Erythroblast (primary cell): ENCODE measurements at places on chromosomes 13 and 19.

DNA sequence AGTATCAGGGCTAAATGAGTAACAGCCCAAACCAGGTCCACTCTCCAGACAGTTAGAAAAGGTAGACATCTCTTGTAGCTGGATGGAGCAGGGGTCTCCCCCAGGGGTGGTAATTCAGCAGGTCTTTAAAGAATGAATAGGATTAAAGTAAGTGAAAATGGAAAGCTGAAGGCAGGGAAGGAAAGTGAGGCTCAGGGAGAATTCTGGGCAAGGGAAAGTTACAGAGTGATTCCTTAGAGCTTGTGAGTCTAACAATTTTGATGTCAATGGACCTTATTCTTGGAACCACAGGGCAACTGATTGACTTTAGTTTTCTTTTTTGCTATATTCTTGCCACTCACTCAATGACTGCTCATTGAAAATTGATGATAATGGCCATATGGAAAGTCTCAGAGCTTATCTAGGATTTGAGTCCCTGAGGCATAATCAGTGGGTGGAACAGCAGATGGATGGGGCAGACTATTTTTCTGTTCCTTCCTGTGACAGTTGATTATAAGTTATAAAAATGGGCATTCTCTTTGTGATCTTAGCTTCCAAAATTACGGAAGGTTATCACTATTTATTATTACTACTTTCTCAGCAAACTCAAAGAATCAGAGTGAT is 76.9 kb downstream of the LRCH1 start:
- DNase-seq = peak; percentile 55

GRCh38 chr13:33528896-33529295 is 243.3 kb upstream of the STARD13 start:
- DNase-seq = no peak

DNA sequence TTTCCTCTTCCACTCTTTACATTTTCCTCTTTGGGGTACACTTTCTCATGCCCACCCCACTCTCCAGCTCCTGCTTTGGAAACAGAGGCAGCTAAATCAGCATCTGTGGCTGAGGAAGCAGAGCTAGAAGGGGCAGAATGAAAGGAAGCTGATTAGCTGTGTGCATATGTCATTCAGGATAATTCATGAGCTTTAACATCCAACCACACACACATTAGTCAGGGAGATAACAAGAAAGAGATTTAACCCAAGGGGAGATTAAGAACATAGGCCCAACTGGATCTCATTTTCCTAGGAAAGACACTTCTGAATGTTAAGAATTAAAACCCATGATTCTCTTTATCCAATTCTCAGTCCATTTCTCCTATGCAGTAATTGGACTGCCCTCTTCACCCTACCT is 405.5 kb downstream of the TBC1D4 start:
- no peak for DNase-seq

GRCh38 chr19:54096617-54097106 is 3.9 kb downstream of the OSCAR start:
- DNase-seq = no peak

DNA sequence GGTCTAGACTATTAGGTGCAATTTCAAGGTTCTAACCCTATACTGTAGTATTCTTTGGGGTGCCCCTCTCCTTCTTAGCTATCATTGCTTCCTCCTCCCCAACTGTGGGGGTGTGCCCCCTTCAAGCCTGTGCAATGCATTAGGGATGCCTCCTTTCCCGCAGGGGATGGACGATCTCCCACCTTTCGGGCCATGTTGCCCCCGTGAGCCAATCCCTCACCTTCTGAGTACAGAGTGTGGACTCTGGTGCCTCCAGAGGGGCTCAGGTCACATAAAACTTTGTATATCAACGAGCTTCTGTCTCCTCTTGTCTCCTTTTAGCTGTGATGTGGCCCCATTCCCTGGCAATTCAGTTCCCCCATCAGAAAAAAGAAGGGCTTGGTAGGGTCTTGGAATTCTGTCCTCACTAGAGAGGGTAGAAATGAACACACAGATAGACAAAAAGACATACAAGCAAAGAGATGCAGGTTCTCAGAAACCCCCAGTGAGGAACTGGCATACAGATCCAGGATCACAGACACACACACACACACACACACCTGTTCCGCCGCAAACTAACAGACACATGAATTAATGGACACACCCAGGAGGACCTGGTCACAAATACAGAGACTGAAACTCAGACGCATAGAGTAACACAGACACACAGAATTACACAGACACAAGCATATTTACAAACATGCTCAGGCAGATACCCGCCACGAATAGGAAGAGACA is 2.5 kb upstream of the HNRNPUL1 start:
- DNase-seq = no peak

GRCh38 chr19:10760273-10760944 is 42.5 kb downstream of the DNM2 start:
- DNase-seq = no peak

GRCh38 chr13:70090036-70090723 is 17.4 kb upstream of the ATXN8OS start:
- no peak for DNase-seq

DNA sequence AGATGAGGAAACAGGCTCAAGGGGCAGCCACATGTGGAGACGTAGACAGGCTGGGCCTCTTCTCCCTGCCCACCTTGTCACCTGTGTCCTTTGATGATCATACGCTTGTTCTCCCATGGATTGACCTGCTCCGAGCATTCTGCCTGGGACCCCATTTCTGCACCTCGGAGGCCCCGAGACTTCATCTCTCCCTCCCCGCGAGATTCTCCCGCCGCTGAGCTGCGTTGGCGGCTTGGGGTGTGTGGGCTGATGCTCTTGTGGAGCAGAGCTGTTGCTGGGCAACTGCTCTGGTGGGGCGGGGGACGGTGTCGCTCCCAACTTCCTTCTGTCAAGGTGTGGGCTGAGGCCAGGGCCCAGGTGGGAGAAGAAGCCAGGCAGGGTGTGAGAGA is 22.1 kb downstream of the MAST3 start:
- no peak for DNase-seq

DNA sequence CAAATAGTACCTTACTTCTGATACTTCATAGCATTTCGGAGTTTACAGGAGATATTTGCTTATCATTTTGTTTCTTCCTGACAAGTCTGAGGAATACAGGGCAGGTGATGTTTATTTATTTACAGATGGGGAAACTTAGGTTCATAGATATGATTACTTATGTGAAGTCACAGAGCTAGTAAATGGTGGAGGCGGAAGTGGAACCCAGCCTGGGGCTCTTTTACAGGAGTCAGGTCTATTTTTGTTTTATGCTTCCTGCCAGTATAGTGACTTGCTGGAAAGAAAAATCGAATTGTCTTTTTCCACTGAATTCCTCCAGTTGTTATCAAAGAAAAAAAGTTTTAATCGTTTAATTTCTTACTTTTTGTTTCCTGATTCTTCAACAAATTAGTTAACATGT is 66.5 kb downstream of the DGKH start:
- DNase-seq = no peak

- DNase-seq = no peak
These were observed 102.6 kb upstream of the SLC7A1 start for GRCh38 chr13:29698106-29698505.

- DNase-seq = no peak
These were observed 33.3 kb downstream of the MCF2L start for GRCh38 chr13:113002206-113002912.

DNA sequence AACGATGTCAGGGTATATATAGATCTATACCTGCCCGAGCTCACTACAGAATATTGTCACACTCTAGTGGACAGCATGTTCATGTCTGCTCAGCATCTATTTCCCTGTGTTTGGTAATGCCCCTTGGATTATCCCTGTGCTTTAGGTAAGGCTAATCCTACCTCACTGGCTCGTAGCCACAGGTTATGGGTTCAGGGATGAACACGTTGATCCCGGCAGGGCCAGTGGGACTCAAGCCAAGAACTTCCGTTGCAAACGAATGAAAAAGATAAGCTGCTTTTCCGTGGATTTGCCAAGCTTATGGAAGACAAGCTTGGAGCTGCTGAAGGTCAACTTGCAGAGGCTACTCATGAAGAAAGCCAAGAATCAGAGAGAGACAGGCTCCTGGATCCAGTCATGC is 400.0 kb upstream of the TSHZ3 start:
- no peak for DNase-seq

GRCh38 chr13:86710896-86711295 is 911.7 kb upstream of the SLITRK6 start:
- DNase-seq = no peak

DNA sequence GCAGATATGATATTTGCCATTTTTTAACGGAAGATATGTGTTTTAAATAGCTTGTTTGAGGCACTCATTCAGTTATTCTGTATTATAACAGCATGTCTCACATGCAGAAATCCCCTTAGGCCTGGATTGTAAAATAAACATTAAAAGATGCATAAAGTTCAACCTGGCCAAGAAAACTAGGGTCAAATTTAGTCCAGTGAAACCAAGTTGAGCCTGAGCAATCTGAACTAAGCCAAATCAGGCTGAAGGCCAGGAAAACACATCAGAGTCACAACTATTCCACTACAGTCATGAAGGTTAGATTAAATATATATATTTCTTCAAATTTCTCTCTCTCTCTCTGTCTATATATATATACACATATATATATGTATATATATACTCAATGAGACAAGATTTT is 504.8 kb downstream of the SLITRK1 start:
- no peak for DNase-seq

DNA sequence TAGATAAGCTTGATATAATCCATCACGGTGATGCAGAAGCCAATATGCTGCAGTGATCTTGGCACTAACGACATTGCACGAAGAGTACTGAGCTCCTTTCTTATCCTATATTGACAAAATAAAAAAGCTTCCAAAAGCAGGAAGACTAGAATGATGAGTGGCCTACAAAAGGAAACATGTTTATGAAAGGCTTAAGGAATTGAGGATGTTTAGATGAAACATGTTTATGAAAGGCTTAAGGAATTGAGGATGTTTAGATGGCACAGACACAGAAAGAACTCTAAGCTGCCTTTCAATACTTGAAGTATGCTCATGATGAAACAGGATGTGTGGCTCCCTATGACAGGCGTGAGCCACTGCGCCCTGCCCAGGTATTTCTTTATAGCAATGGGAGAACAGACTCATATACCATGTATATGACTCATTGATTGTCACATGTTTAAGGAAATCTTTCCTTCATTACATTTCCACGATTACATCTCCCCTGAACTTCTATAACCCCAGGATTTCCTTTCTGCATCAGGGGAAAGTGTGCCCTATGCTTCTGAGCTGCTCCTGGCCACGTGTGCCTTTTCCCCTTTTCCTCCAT is 690.8 kb upstream of the ARGLU1 start:
- DNase-seq = no peak

DNA sequence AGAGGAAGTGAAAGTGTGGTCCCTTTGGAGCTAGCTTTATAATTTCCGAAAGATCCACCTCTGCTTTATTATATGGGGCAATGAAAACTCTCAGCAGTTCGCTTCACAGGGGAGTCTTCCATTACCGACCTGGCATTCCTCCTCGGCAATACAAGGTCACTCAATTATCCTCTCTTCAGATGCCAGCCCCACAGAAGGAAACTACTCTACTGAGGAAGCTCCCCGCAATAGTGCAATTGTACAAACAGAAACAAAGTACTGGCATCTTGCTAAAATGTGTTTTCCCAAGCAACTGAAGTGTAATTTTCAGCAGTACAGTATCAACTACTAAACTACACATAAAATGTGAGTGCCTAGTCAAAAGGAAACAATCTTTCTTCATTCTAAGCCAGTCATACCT is 702.0 kb downstream of the PCDH9 start:
- DNase-seq = no peak

DNA sequence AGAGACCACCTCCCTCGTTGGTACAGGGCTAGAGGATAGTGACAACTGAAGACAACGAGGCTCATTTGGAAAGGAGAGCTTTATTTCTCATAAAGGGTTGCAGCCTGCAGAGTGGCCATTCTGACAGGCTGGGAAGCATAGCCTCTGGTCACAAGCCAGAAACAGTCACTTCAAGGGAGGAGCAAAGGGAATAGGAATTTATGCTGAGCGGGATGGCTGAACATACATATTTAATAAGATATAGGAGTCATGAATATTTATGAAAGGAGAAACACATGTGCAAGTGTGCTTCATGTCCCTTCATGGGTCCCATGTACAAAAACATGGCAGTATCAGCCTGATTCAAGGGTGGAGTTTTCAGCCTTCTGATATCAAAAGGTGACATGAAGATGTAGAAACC is 27.1 kb upstream of the URI1 start:
- no peak for DNase-seq

- DNase-seq = no peak
These were observed at the start of gene GRK1 for GRCh38 chr13:113666951-113667701. Gene GRK1, plus strand, starts transcription at chr13:113667219. Its CDS starts 168 bp downstream, at chr13:113667387.

- DNase-seq = no peak
These were observed 49.5 kb upstream of the GPR12 start for GRCh38 chr13:26810095-26810494.

DNA sequence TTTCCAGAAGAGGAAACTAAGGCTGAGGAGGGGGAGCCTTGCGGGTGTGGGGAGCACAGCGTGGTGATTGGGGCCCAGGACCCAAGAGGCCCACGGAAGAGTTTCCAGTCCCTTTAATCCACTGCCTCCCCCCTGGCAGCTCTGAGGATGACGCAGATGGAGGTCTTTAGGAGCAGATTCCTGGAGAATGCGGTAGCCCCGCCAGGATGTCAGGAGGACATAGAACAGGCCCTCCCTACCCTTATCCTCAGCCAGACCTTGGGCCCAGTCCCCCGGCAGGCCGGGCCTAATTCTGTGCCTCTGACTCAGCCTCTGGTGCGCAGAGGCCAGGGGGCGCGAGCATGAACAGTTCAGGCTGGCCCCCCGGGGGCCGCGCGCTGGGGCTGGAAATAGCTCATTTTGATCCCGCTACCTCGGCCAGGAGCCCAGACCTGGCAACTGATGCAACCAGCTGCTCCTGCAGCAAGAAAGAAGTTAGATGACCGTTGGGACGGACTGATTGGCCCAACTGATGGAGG is 461 bp upstream of the HSPB6 start:
- peak; percentile 83 for DNase-seq

DNA sequence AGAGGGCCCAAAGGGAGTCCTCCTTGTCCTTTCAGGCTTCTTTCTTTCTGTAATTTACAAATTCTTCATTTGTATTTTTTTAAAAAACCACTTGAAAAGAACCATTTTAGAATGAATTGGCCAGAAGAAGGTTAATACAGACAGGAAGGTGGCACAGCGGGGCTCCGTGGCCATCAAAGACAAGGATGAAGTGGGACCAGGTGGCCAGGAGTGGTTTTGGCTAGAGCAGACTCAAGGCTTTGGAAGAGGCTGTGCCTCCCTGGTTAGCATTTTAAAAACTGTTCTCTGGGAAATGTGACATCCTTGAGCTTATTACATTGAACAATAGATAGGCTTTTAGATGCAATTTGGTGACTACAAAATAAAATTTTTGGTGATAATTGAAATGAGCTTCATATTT is 48.4 kb downstream of the ATP8A2 start:
- DNase-seq = no peak

- DNase-seq = peak; percentile 35
These were observed 68.2 kb downstream of the ESD start for GRCh38 chr13:46728777-46729176.

- peak; percentile 59 for DNase-seq
These were observed 870 bp downstream of the ZNF44 start for GRCh38 chr19:12293777-12294248.

GRCh38 chr13:48093588-48093987 is 1.3 kb downstream of the MED4 start:
- peak; percentile 14 for DNase-seq

GRCh38 chr13:93116809-93117208 is 109.8 kb upstream of the GPC6 start:
- DNase-seq = no peak

GRCh38 chr19:49400029-49400428 is 12.0 kb downstream of the KASH5 start:
- DNase-seq = no peak
